Endothelial cell (in vitro differentiated cells): ENCODE measurements at places on chromosomes 7 and 10. TPM values are rescaled to one million over a fixed set of nuclear protein-coding genes. Genes with fewer than 3 reads are reported as not detected.

NXPH1 gene
- not detected for total RNA-seq

MAPK8 gene
- 53.7 TPM for total RNA-seq

GRCh38 chr10:99329304-99329553 lies at the start of gene CNNM1:
Gene CNNM1 (plus strand): TSS chr10:99329356. CDS start chr10:99329388, 32 bp downstream.
- DNase-seq = peak; percentile 26

- no peak for DNase-seq
Observed at GRCh38 chr7:1227071-1227804, 5.4 kb upstream of the UNCX start.

DNA sequence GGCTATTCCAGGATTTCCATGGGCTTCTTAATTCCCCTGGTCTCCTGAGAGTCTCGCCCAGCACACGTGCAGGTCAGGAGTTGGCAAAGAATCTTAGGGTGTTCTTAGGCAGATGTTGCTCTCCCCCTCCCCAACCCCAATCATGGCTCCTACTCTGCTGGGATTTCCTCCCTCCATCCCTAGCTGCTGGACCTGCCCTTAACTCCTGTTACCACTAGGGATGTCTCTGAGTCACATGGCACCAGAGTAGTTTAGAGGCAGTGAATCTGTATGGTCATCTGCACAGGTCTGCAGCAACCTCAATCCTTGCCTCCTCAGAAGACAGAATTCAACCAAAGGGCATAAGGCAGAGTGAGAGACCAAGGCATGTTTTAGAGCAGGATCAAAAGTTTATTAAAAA lies 51.8 kb upstream of the CHST3 start:
- no peak for DNase-seq

GRCh38 chr10:49164559-49165188 lies 23.5 kb downstream of the TMEM273 start:
- DNase-seq = peak; percentile 69

DNA sequence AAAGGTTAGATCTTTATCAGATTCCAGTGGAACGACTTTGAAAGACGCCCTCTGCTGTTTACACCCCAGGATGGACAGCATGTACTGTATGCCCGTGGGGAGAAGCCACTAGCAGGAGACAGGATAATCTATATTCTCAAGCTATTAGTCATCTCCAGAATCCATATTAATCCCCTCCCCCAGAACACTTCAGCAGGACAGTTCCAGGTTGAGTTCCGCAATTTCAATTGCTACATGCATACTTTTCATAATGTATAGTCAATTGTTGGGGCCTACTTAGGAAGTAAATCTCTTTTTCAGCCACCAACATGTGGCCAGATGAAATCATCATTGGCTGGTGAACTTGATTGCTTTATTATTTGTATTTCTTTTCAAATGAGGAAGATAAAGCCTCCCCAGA lies 313.1 kb upstream of the SMIM30 start:
- DNase-seq = no peak

GRCh38 chr7:22876986-22877729 lies 54.5 kb upstream of the TOMM7 start:
- no peak for DNase-seq

GRCh38 chr7:149716007-149716931 lies 57.1 kb downstream of the ZNF467 start:
- peak; percentile 6 for DNase-seq

DNA sequence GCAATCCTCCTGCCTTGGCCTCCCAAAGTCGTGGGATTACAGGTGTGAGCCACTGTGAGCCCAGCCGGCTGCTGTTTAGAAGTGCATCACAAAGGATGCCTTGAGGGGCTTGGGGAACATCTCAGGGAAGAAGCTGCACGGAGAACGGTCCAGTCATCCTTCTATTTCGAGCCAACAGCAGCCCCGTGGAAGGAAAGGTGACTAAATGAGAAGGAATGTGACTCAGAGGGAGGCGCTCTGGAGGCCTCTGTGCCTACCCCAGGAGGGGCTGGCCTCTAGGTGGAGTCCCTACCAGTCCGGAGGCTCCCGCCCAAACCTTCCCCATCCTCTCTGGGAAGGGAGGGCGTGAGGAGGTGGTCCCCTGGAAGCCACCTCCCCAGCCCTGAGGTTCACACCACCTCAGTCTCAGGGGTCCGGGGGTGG lies 76.2 kb downstream of the CTBP2 start:
- DNase-seq = no peak

GRCh38 chr7:99631295-99632109 lies 14.8 kb downstream of the ZSCAN25 start:
- no peak for DNase-seq
